A375 (cell line): ENCODE measurements at places on chromosomes 1 and 21. TPM values are rescaled to one million over a fixed set of nuclear protein-coding genes. Genes with fewer than 3 reads are reported as not detected.

CCDC190 gene
- total RNA-seq: not detected in 2 replicates

CHIT1 gene
- total RNA-seq: 0.03 TPM in 1 of 2 replicates, not detected in the other

SERTAD4 gene
- 36.6 and 37.4 TPM in 2 replicates for total RNA-seq

GBP1 gene
- 4.9 and 7.8 TPM in 2 replicates for total RNA-seq
